T-helper 17 cell (primary cell): ENCODE measurements at places on chromosomes 11 and 22.
A peak's percentile ranks its signal among the peaks of the same experiment; 100 is the strongest.

GRCh38 chr22:44870021-44870420 lies 117.6 kb downstream of the ARHGAP8 start:
- no peak for DNase-seq

DNA sequence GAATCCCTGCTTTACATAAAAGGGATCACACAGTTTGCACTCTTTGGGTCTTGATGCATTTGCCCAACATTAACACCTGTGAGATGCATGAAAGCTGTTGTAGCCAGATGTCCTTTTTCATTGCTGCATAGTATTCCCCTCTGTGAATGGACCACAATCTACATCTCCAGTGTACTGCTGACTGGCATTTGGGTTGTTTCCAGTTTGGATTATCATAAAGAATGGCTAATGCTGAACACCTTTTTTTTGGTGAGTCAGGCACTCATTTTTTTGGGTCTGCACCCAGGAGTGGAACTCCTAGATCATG lies 58.3 kb downstream of the PHF21B start:
- no peak for DNase-seq

- peak; percentile 42 for DNase-seq
Measured at GRCh38 chr22:44181033-44181911, 547 bp downstream of the PARVG start.

DNA sequence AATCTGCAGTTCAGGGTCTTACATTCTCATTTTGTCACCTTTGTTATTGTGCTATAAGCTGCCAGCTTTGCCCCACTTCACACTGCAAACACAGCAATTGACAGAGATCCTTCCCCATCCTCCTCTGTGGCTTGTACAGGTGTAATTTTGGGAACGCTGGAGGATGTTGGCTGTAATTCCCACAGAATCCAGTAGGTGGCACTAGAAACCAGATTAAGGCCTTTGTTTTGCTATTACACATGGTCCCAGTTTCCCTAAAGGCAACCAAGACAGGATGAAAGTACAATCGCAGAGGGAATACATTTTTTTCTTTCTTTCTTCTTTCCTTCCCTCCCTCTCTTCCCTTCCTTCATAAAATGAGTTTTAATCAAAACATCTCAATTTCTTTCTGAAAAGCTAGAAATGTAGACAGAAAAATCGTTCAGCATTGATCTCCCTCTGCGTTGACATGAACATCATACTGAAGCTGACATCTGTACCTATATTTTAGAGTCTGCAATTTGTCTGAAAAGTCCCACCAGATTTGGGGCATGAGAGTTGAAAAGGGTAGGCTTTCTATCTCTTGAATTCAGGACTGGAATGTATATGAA lies 21.3 kb upstream of the NELL1 start:
- no peak for DNase-seq

DNA sequence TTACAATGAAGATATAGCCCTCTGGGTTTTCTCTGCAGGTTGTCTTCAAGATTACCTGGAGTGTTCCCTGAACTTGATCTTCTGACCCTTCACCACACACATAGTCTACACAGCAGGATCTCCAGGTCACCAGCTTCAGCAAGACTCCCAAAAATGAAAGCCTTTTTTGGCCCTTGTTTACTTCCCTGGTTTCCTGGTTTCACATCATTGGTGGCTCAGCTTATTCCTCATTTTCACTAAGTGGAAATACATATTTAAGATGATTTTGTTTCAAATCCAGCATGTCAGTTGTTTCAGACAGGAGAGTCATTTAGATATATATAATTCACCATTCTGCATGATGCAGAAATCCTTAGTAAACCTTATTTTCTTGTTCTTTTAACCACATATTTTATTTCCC lies 41.6 kb upstream of the MPEG1 start:
- DNase-seq: no peak

- DNase-seq: no peak
Measured at GRCh38 chr22:36860017-36860416, 789 bp upstream of the NCF4 start.

- DNase-seq: no peak
Measured at GRCh38 chr11:38593649-38594048, 1995.6 kb upstream of the RAG2 start.

DNA sequence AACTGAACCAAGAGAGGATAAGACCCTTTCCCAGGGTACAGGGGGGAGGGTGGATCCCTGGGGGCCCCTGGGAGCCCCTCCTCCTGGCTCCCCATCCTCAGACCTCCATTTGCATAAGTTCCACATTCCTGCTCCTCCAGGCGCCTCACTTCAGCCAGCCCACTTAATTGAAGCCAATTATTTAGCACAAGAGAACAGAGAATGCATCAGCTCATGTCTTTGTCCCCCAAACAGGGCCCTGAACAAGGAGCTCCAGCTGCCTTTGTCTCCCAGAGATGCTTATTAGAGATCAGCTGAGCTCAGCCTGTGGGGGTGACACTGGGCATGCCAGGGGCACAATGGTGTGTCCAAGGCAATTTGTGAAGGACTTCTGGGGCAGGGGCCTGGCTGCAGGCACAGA lies 89.9 kb upstream of the PRDM11 start:
- no peak for DNase-seq

- no peak for DNase-seq
Measured at GRCh38 chr22:27022896-27023361, 365.5 kb downstream of the MIAT start.

DNA sequence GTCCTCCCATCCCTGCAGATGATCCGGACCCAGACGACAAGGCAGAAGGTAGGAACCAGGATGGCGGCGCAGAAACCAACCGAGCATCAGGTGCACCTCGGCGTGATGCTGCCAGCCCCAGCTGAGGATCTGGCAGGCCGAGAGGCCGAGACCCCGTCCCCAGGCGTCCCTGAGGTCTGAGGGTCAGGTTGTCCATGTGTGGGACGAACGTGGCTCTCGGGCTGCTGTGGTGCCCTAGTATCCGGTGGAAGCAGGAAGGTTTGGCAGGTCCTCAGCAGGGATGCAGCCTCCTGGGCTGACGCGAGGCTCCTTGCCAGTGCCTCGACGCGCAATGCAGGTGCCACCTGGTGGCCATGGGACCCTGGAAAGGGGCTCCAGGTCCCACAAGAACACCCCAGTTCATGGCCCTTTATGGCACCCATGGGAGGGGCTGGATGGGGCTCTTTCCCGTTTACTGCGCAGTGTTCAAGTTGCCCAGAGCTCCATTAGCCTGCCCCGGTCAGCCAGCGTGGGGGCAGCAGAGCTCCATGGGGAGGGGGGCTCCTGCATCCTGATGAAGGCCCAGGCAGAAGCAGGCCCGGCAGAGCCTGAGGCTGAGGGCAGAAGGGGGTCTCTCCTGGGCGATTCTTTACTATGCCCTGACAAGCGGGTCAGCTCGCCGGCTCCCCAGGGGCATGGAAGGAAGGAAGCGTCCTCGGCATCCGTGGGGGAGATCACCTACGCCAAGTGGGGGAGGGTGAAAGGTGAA lies 129.9 kb downstream of the CTTN start:
- no peak for DNase-seq

DNA sequence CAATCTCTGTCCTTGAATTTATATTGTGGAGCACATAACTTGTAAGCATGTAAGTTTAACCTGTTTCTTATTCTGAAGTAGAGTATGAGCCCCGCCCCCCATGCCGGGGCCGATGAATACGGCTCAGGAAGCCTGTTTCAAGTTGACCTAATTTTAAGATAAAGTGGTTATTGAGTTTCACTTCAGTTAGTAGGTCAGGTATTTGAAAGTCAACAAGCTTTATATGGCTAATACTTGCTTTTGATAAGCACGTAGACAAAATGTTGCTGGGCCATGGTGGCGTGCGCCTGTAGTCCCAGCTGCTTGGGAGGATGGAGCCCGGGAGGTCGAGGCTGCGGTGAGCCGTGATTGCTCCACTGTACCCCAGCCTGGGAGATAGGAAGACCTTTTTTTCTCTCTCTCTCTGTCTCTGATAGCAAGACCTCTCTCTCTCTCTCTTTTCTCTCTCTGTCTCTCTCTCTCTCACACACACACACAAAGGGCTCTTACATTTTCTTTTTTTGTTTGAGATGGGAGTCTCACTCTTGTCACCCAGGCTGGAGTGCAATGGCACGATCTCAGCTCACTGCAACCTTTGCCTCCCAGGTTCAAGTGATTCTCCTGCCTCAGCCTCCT lies 14.4 kb downstream of the YWHAH start:
- peak; percentile 46 for DNase-seq

DNA sequence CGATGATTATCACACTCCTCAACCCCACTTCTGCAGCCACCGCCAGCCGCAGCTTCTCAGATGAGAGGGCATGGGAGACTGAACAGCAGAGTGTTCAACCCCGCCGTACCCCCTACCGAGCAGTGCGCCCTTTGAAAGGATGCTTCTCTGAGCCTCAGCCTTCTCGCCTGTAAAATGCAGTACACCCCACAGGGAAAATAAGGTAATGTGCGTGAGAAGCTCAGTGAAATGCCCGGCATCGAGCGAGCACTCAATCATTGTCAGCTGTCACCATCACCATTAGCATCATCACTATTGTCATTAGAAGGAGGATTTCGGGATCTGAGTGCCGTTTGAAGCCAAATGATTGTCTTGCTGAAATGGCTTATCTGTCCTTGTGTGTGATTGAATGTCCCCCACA lies 13.6 kb downstream of the TRIM29 start:
- DNase-seq: no peak

DNA sequence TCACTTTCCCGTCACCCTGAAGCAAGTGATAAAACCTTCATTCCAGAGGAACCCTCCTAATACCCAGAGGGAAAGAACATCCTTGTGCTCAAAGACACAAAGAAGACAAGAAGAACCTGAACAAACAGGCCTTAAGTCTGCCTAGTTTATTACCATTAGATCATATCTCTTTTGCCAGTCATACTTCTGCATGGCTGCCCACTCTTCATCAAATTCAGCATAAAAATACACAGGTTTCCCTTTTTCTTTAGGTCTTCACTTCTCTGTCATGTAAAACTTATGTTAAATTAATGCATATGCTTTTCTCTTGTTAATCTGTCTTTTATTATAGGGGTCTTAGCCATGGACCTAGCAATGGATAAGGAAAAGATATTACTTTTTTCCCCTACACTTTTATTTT lies 459.7 kb downstream of the DLG2 start:
- DNase-seq: no peak

DNA sequence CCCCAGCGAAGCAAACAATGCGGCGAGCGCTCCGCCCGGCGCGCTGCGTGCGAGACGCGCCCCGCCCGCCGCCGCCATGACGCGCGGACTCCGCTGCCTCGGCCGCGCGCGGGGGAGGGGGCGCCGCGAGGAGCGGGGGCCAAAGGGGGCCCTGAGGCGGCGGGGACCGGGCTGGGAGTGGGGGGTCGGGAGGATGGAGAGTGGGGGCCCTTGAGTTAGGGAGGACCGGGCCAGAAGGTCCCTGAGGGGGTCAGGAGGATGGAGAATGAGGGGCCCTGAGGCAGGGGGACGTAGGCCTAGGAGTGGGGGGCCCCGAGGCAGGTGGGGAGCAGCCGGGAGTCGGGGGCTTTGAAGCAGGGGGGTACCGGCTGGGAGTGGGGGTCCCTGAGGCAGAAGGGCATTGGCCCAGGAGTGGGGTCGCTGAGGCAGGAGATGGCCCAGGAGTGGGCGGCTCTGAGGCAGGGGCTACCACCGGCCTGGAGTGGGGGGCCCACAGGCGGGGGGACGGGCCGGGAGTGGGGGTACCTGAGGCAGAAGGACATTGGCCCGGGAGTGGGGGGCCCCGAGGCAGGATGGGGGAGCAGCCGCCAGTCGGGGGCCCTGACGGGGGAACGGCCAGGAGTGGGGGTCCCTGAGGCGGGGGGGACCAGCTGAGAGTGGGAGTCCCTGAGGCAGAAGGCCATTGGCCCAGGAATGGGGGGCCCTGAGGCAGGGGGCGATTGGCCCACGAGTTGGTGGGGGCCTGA lies at the start of gene BRD1:
Gene BRD1 (minus strand): TSS at position 21 of the 746 bp plus-strand sequence. CDS start 3,556 bp downstream, outside the sequence.
- DNase-seq: peak; percentile 46

DNA sequence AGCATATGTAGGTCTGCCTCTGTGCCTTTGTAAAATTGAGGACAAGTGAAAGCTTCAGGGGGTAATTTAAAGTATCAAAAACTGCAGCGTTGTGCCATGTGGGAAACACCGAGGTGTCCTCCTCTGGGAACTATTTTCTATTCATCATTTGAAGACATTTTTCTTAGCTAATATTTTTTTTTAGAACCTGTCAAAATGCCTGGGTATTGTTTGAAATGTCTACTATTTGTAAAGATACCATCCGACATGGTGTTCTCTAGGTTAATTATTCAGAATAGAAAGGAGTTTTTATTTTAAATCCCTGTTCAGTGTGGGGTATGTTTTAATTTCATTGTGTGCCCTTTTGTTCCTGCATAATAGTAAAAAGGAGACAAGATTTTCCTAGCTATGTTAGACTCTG lies 490.8 kb downstream of the NELL1 start:
- DNase-seq: no peak

GRCh38 chr11:90364527-90364926 lies 141.7 kb upstream of the CHORDC1 start:
- DNase-seq: no peak

GRCh38 chr11:96186806-96187205 lies 156.2 kb downstream of the MAML2 start:
- DNase-seq: no peak

DNA sequence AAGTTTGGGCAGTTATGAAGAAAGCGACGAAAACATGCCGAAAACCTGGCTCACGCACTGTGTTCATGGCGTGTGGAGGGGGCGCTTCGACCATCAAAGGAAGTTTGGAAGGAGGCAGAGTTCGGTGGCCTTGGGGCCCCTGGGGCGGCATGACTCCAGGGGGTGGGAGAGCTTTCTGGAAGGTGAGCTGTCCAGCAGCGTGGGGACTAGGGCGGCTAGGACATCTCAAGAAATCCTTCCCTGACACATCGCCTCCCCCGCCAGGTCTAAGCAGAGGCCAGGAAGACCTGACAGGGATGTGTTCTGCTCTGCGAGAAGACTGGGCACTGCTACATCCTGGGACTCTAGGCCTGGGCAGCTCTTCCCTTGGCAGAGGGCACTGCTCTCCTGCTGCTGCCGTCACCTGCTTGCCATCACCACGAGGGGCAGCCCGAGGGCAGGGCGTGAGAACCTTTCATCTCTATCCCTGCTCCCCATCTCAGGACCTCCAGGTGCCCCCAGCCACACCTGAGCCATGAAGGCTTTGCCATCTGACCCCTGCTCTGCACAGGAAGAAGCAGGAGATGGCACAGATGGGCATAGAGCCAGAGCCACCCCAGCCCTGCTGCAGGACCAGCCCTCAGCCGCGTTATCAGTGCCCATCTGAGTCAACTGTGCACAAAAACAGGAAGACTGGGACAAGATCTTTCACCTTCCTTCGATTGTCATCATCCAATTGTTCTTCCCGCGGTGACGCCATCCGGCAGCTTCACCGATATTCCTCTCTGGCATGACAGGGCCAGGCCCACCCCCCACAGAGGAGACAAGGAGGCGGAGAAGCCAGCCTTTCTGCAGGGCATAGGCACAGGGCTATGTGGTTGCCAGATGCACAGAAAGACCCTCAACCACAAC lies 12.7 kb downstream of the LINC01488 start:
- DNase-seq: no peak

DNA sequence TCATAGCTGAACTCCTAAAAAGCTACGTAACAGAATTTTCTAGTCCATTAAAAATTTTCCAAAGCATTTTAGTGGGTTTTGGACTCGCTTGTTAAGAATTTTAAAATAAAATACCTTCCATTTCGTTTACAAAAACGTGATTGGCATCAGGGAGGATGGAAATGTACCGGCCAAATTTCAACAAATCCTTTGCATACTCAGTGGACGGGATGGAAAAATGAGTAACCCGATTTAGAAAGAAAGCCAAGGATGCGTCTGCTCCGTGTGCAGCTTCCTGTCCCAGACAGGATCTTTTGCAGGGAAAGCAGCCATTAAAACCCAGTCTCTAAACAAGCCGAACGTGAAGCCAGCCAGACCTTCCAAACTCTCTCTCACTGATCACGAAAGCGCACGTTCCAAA lies 15.6 kb downstream of the TMEM184B start:
- DNase-seq: no peak

GRCh38 chr22:19816372-19817119 lies 38.1 kb downstream of the GNB1L start:
- DNase-seq: no peak
